CD4-positive, alpha-beta T cell treated with Interleukin-6 at 100 ng/mL for 8 hours (primary cell): ENCODE measurements at places on chromosomes 1 and 21.

DNA sequence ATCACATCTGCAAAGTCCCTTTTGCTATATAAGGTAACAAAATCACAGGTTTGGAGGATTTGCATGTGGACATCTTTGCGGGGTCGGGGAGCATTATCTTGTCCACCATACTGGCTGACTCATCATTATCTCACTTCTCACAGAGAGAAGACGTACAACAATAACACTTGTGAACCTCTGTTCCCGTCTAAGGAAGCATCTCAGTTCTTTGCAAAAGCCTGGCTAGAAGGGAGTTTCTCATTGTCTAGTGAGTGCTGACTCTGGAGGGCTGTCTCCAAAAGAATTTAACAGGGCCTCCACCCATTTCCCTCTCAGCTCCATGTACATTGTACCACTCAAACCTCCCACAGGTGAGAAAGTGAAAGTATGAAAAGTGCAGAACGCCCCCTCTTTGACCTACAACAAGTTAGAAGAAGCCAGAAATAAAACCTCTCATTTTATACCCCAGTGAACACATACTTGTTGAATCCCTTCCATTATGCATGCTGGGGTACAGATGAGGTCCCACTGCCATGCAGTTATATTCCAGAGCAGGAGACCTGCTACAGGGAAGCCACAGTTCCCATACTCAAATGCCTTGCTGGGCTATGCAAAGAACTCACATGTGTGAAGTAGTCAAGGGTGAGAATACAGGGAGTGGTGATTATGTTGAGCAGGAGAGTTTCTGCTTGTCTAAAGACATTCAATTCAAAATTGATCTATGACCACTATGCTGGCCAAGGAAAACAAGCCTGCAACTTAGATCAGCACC lies 121.7 kb upstream of the PRDX6 start:
- no peak for DNase-seq

DNA sequence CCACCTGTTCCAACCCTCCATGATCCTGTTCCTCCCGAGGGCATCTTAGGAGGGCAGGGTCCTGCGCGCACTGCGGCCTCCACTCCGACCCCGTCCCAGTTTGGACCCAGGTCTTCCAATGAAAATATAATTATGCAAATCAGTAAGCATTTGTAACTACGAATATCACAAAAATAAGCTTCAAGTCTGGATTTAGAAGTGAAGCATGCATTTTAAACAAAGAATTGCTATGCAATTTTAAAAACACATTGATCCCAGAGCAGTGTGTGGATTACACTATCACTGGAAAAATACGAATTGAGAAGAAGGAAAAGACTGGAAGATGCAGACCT lies 673 bp downstream of the PRMT2 start:
- DNase-seq = no peak

GRCh38 chr1:63908016-63908415 lies 134.2 kb downstream of the ROR1 start:
- DNase-seq = no peak

GRCh38 chr1:96362623-96363022 lies 359.0 kb upstream of the PTBP2 start:
- DNase-seq = no peak

- DNase-seq = no peak
Measured at GRCh38 chr1:94927405-94928175, 680 bp upstream of the CNN3 start.

DNA sequence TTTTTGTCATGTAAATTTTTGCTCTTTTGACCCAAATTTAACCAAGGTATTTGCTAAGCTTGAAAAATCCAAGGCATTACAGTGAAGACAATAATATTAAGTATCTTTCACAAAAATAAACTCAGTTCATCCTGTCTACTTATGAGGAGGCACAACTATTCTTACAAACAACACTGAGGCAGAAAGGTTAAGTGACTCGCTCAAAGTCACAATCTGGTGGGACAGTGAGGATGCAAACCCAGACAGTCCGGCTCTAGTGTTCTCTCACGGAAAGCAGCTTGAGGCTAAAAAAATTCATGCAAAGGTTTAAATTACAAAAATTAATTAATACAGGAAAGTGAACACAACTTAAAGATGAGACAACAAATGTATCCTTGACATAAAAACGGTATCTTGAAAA lies 125.3 kb downstream of the SIPA1L2 start:
- no peak for DNase-seq

DNA sequence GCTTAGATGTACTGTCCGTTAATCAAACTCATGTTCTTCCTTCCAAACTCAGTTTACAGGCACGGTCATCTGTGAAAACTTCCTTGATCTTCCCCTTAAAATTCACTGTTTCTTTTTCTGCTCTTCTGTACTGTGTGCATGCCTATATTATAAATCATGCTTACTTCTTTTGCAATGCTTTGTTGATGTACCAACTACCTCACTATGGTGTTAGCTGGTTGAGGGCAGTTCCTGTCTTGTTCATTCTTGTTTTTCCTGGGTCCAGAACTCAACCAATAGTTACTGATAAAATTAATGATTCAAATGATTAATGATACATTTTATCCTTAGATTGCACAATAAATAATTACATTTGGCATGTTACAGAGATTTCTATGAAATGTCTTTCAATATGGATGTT lies 163.8 kb downstream of the CHRM3 start:
- DNase-seq = no peak

GRCh38 chr1:246907472-246907871 lies 24.3 kb downstream of the AHCTF1 start:
- DNase-seq = peak; percentile 19

- no peak for DNase-seq
Measured at GRCh38 chr1:35809114-35810095, 1.6 kb downstream of the AGO4 start.

DNA sequence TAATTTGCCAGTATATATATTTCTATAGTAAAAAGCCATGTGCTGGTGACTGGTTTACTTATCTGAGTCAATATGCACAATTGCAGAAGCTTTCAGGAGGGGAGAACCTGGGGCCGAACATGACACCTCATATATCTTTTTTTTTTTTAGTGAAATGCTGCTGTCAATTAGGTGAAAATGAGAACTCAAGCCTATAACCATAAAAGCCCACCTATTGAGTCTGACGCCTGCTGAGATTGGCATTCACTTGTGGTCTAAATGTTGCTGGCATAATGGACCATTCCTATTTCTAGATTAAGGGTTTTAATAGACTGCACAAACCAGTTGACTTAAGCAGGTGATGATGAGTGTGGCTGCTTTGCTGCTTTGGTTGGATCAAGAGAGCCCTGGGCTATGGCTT lies 10.8 kb downstream of the NTMT2 start:
- no peak for DNase-seq

DNA sequence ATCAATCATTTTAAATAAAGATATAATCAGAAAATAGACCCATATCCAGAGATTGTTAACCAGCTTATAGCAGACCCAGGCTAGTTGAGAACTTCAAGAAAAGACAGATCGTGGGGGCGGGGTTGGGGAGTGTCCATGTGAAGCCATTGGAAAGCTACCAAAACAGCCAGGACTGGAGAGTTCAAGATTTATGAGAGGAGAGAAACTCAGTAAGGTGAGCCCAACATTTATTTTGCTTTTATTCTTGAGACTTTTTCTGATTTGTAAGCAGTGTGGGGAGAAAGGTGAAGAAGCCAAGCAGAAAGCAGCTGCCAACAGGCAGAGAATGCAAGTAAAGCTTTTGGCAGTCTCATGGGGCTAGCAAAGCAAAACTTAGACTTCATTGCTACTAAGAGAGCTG lies 179.9 kb downstream of the VPS13D start:
- DNase-seq = no peak
